ENCODE measurements at places on chromosomes 4 and X.
A peak's percentile ranks its signal among the peaks of the same experiment; 100 is the strongest.

- no peaks in the 10 kb centered on the region for H3K4me1 ChIP-seq
- no peak for DNase-seq
- no peak within 1 kb of the TSS for H3K27ac ChIP-seq
- H3K36me3 ChIP-seq: no peaks in the 10 kb centered on the region
Measured at GRCh38 chr4:24912252-24913118, at the start of gene CCDC149. Gene CCDC149 (minus strand): TSS chr4:24913042. CDS start chr4:24912864, 178 bp downstream.

- H3K4me1 ChIP-seq: peaks cover 9% of the 10 kb centered on the region
- no peaks in the 10 kb centered on the region for H3K36me3 ChIP-seq
- DNase-seq: peak; percentile 32
- no peak overlapping the region for H3K4me3 ChIP-seq
Measured at GRCh38 chrX:71514367-71515037, 18.4 kb upstream of the OGT start.

- H3K36me3 ChIP-seq: no peaks in the 10 kb centered on the region
- no peak overlapping the region for H3K4me3 ChIP-seq
- DNase-seq: no peak
- no peaks in the 10 kb centered on the region for H3K27me3 ChIP-seq
Measured at GRCh38 chrX:39984191-39984956, 113.4 kb downstream of the BCOR start.

- DNase-seq: no peak
- peaks cover 28% of the 10 kb centered on the region for H3K27me3 ChIP-seq
- H3K27ac ChIP-seq: no peak overlapping the region
- H3K36me3 ChIP-seq: no peaks in the 10 kb centered on the region
- no peaks in the 10 kb centered on the region for H3K4me1 ChIP-seq
Measured at GRCh38 chr4:6527259-6527658, 47.7 kb upstream of the MAN2B2 start.

Data from central memory CD8-positive, alpha-beta T cell (primary cell).